ENCODE measurements at places on chromosomes 6 and 20. TPM values are rescaled to one million over a fixed set of nuclear protein-coding genes. Genes with fewer than 3 reads are reported as not detected.

GRCh38 chr6:3751077-3751729 lies at the start of gene PXDC1:
PXDC1 (minus strand) TSS chr6:3751713; CDS start chr6:3751531, 182 bp downstream.
- DNase-seq: no peak

- no peak for DNase-seq
Measured at GRCh38 chr6:148915810-148916209, 169.0 kb downstream of the UST start.

DNA sequence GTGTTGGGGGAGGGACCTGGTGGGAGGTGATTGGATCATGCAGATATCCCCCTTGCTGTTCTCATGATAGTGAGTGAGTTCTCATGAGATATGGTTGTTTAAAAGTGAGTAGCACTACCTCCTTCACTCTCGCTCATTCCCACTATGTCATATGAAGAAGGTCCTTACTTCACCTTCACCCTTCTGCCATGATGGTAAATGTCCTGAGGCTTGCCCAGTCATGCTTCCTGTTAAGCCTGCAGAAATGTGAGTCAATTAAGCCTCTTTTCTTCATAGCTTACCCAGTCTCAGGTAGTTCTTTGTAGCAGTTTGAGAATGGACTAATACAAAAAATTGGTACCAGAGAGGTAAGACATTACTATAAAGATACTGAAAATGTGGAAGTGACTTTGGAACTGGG lies 425.9 kb downstream of the HTR1B start:
- DNase-seq: no peak

The CRNKL1 gene
- total RNA-seq: 30.0 TPM

The TMEM217 gene
- total RNA-seq: 2.5 TPM

Data from progenitor cell of endocrine pancreas (in vitro differentiated cells).